ENCODE measurements at places on chromosomes 2 and 18.
A peak's percentile ranks its signal among the peaks of the same experiment; 100 is the strongest.

DNA sequence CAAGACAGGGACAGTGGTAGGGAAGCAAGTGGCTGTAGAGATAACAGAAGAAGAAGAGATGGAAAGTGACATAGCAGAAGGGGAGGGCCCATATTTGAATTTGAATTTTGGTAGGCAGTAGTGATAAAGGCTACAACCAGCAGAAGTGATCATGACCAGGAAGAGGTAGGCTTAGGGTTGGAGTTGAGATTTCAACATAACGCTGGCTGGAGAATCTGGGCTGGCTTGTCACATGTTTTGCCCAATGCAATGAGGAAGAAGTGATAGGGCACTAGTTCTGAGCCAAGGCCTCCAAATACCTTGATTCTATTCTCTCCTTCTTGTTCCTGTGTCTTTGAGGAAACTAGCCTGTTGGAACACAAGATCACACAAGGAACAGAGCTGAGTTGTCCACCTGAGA is 69.4 kb downstream of the SCG2 start:
- no peaks in the 10 kb centered on the region for H3K36me3 ChIP-seq
- no peak overlapping the region for H3K27ac ChIP-seq
- peaks cover 13% of the 10 kb centered on the region for H3K27me3 ChIP-seq
- H3K4me1 ChIP-seq: no peaks in the 10 kb centered on the region
- H3K4me3 ChIP-seq: no peak overlapping the region

GRCh38 chr2:205543937-205544702 is 138.2 kb upstream of the NRP2 start:
- H3K36me3 ChIP-seq: no peaks in the 10 kb centered on the region
- H3K4me1 ChIP-seq: peaks cover 15% of the 10 kb centered on the region
- H3K4me3 ChIP-seq: no peak overlapping the region
- no peaks in the 10 kb centered on the region for H3K27me3 ChIP-seq
- no peak overlapping the region for H3K27ac ChIP-seq

DNA sequence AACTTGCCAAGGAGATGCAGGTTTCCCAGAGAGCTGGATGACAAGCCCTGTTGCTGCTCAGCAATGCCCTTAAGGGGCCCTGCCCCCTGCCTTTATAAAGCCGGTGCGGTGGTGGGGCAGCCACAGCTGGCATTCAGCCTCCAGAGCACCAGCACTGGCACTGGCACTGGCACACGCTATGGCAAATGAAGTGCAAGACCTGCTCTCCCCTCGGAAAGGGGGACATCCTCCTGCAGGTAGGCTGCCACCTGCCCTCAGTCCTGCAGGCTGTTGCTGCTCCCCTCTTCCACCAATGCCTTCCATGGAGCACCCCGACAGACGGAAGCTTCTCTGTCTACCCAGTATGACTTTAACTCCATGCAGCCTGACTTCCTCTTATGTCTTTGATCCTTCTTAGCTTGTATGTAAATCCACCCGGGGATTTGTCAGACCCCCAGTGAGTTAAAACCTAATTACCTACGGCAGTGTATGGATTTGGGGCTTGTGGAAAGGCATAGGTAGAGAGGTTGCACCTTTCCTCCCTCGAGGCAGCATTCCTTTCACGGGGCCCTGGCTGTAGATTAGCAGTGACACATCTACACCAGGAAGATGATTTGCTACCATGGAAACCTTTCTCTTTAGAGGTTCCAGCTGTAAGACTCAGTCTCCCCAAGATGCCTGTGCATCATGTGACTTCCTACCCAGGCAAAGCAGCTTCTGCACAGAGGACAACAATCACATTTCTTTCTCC is at the start of gene DAPL1:
TSS of gene DAPL1 (plus strand) at position 123 of the 730 bp plus-strand sequence. CDS start at position 179, 56 bp downstream.
- no peak within 1 kb of the TSS for H3K27ac ChIP-seq
- H3K4me1 ChIP-seq: no peaks in the 10 kb centered on the region
- no peaks in the 10 kb centered on the region for H3K36me3 ChIP-seq
- peaks cover 27% of the 10 kb centered on the region for H3K27me3 ChIP-seq
- H3K4me3 ChIP-seq: no peak within 1 kb of the TSS

GRCh38 chr2:165898381-165898780 is 55.2 kb downstream of the TTC21B start:
- no peak overlapping the region for H3K27ac ChIP-seq
- peaks cover 12% of the 10 kb centered on the region for H3K4me1 ChIP-seq
- DNase-seq: no peak
- peaks cover 53% of the 10 kb centered on the region for H3K36me3 ChIP-seq
- no peaks in the 10 kb centered on the region for H3K27me3 ChIP-seq

- H3K36me3 ChIP-seq: no peaks in the 10 kb centered on the region
- no peak overlapping the region for H3K4me3 ChIP-seq
- H3K27me3 ChIP-seq: no peaks in the 10 kb centered on the region
- no peaks in the 10 kb centered on the region for H3K4me1 ChIP-seq
- no peak for DNase-seq
- no peak overlapping the region for H3K27ac ChIP-seq
Measured at GRCh38 chr2:135212757-135213156, 160.7 kb downstream of the RAB3GAP1 start.

DNA sequence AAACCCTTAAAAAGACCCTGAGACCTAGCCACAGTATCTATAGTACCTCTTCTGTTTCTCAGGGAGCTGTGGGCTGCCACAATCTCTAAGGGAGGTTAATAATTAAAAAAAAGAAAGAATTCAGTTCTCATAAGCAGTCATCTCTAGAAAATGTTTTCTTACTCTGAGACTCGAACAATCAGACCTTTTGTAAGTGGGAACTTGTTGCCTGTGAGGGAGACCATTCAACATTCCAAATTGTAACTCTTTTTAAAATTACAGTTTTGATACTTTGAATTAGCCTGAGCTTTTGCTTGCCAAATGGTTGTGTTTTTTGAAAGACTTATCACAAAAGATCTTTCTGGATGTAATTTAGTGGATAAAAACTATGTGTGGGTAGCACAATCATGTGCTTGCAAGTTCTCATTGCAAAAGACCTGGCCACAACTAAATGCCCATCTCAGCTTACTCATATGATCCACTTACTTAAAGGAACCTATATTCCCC is 33.3 kb downstream of the IL1R2 start:
- no peak overlapping the region for H3K27ac ChIP-seq
- H3K4me3 ChIP-seq: no peak overlapping the region
- no peaks in the 10 kb centered on the region for H3K27me3 ChIP-seq
- no peak for DNase-seq

- DNase-seq: no peak
- H3K36me3 ChIP-seq: no peaks in the 10 kb centered on the region
- peaks cover 16% of the 10 kb centered on the region for H3K4me1 ChIP-seq
- H3K27ac ChIP-seq: no peak overlapping the region
- H3K27me3 ChIP-seq: peaks cover 43% of the 10 kb centered on the region
Measured at GRCh38 chr18:45777393-45777792, 48.1 kb upstream of the SIGLEC15 start.

DNA sequence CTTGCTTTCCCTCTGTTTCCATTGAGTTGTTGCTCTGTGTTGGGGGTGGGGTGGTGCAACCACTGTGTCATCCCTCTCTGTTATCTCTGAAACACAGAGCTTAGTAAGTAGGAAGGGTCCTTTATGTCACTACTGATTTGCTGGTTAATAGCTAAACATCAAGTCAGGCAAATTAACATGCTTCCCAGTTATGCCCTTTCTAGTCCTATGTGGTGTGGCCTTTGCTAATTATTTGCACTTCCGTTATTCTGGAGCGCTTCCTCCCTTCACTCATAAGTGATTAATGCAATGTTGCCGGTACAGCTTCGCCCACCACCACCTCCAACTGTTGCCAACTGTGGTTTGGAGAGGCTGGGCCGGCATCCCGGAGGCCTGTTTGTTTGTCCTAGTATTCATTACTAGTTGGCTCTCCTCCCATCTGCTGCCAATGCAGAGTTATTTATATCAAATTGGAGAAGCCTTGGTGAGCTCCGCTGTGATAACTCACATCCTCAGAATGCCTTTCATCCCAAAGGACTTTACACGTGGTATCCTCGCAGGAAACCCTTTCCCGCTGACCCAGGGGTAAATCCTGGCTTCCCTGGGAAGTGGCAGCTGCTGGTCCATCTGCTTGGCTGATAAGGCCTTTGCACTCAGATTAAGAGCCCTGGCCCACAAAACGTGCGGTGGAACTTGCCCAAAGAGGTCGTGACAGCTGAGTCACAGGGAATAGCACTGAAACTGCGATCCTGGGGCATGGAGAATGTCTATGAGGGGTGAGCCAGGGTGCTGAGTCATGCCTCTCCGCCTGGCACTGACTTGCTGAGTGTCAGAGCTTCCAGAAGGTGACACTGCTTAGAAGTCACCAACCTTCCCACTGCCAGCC is 72.0 kb upstream of the ZCCHC2 start:
- no peaks in the 10 kb centered on the region for H3K36me3 ChIP-seq
- no peak overlapping the region for H3K27ac ChIP-seq
- peak overlapping the region; percentile 12 for H3K4me3 ChIP-seq
- DNase-seq: no peak
- H3K4me1 ChIP-seq: peaks cover 8% of the 10 kb centered on the region

- no peaks in the 10 kb centered on the region for H3K36me3 ChIP-seq
- H3K27me3 ChIP-seq: no peaks in the 10 kb centered on the region
- peaks cover 15% of the 10 kb centered on the region for H3K4me1 ChIP-seq
- no peak overlapping the region for H3K4me3 ChIP-seq
Measured at GRCh38 chr18:55375930-55376329, 212.1 kb downstream of the TCF4 start.

GRCh38 chr2:114118088-114118487 is 228.2 kb downstream of the ACTR3 start:
- H3K27ac ChIP-seq: no peak overlapping the region
- no peaks in the 10 kb centered on the region for H3K36me3 ChIP-seq
- no peak overlapping the region for H3K4me3 ChIP-seq
- H3K27me3 ChIP-seq: peaks cover 9% of the 10 kb centered on the region
- DNase-seq: no peak
- H3K4me1 ChIP-seq: no peaks in the 10 kb centered on the region

GRCh38 chr18:74063557-74063956 is 84.1 kb downstream of the FBXO15 start:
- H3K27me3 ChIP-seq: no peaks in the 10 kb centered on the region
- H3K27ac ChIP-seq: peak overlapping the region; percentile 93
- H3K36me3 ChIP-seq: no peaks in the 10 kb centered on the region
- peak overlapping the region; percentile 43 for H3K4me3 ChIP-seq
- peak; percentile 45 for DNase-seq

Measured in naive B cell (primary cell).